ENCODE measurements at places on chromosomes 3 and 15.

GRCh38 chr15:99187936-99188335 is 61.4 kb downstream of the TTC23 start:
- DNase-seq = no peak

DNA sequence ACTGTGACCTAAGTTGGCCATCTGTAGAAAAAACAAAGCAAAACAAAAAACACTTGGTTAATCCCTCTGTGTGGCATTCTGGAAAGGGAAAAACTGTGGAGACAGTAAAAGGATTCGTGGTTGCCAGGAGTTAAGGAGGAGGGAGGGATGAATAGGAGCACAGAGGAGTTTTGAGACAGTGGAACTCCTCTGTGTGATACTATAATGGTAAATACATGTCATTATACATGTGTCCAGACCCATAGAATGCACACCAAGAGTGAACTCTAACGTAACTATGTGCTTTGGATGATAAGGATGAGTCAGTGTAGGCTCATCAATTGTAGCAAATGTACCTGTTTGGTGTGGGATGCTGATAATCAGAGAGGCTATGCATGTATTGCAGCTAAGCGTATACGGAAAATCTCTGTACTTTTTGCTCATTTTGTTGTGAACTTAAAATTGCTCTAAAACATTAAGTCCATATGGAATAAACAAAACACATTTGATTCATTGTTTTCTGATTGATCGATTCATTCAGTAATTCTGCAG is 33.4 kb downstream of the RAP2B start:
- no peak for DNase-seq

DNA sequence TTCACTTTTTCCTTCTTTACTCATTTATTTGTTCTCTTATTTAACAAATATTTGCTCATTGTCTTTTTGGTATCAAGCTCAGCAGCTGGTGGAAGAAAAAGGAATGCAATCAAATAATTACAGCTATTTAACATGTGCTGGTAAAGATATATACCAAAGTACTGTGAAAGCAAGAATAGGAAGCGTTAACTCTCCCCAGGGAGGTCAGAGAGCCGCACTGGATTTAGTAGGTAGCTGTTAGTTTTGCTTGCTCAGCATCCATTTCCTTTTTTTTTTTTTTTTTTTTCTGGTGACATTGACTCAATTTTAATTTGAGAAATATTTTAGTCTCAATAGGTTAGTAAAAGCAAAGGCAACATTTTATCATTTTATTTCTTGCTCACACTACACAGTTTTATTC is 308.5 kb upstream of the MDFIC2 start:
- no peak for DNase-seq

DNA sequence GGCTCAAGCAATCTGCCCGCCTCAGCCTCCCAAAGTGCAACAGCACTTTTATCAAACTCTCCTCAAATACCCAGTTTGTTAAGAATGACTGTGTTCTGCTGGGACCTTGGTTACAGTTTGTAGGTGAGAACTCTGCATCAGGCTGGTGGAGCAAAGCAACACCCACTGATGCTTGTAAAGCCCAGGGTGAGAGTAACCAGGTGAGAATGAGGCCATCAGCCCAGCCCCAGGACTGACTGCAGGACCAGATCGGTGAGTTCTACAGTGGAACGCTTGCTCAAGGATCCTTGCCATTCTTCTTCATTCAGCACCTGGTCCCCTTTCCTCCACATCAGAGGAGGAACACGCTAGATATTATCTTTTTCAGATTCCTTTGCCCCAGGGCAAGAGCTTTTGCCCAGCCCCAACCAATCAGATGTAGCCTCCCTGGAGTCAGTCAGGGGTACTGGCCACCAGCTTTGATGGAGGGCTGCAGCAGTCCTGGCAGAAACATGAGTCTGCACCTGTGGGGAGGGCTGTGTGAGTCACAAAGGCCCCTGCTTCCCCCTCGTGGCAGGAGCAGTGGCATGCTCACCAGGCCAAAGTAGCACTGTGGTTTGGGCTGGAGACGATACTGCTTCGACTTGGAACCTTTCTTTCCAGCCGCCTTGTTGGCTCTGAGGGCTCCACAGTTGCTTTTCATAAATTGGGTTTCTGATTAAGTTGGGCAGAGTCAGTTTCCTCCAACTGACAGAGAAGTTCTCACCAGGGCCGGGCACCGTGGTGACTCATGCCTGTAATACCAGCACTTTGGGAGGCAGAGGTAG is 3.5 kb upstream of the SHISA5 start:
- peak; percentile 46 for DNase-seq

GRCh38 chr3:143644370-143645089 is 203.7 kb downstream of the SLC9A9 start:
- no peak for DNase-seq

GRCh38 chr3:194323785-194324735 is 27.1 kb downstream of the CPN2 start:
- no peak for DNase-seq

DNA sequence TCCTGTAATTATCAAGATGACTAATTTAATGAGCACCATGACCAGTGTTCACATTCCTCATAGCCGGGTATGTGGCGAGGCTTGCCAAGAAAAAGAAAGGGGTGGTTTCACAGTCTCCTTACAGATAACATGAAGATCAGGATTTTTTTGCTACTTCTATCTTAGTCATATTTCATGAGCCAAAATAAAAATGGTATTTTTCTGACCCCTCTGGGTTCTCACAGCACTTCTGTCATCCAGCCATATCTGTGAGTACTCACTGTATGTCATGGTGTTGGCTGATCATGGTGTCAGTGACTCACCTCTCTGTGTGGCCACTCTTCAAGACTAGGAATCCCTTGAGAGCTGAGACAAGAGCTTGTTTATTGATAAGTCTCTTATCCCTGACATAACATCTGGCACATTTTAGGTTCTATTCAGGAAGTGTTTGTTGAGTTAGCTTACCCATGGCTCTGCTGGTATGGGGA is 130.5 kb upstream of the LMCD1 start:
- DNase-seq = no peak

- DNase-seq = no peak
These were observed 102.0 kb downstream of the SNRPN start for GRCh38 chr15:25056484-25057425.

DNA sequence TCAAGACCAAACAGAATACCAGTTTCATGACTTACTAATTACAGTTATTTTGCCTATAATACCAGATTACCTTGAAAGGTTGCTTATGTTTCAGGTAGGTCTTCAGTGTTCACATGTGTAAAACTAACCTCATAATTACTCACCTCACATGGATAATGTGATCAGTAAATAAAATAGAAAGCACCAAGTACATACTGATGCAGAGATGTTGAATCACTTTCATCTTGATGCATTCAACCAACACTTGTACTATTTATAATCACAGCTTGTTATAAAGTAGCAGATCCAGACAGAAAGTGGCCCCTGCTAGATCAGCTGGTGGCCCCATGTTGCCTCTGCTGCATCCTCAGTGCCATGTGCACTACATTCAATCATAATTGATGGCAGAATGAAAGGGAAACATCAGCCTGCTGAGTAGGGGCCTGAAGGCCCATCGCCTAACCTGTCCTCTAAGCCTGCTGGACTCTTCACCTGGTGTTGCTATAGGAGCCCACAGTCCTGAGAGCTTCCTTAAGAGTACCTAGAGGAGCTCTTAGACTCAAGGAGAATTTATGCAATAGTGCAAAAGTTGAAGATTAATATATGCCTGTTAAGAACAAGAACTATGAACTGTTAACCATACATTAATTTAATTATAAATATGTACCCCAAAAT is 154.3 kb downstream of the PLCL2 start:
- DNase-seq = no peak

DNA sequence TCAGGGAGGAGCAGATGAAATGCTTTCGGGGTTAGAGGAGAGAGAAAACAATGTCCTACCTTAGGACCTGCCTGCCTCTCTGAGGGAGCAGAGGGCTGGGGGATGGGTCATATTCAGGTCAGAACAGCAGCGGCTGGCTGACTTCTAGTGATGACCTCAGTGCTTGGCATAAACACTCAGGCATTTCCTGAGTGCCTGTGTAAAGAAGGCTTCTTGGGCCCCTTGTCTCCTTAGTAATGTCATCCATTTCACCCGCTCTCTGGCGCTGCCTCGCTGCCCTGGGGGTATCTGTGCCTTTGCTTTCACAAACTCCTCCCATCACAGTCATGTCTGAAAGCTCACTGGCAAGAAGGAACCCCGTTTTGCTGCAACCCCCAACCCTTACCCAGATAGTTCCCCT is 82.9 kb upstream of the GSK3B start:
- no peak for DNase-seq

GRCh38 chr3:187828579-187829452 is 83.5 kb upstream of the BCL6 start:
- DNase-seq = no peak

DNA sequence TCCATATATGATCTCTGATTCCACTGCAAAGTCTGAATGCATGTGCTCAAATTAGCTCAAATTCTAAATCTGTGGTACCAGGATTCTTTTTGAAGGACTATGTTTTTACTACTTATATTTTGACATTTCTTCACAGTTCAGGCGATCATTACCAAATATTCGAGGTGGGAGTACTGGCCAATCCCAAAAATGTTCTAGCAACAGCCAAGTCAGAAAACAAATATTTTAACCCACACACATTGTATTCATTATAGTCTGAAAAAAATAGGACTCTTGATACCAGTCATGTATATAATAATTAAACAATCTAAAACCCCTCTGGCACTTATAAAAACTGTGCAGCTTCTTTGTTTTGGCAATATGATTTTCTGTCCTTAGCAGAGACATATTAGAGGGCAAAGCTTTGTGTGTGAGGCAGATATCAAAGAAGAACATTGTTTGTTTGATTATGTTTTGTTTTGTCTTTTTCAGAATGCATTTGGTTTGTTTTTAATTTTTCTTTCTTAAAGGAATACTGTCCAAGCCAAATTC is 37.4 kb downstream of the FGF7 start:
- DNase-seq = no peak

DNA sequence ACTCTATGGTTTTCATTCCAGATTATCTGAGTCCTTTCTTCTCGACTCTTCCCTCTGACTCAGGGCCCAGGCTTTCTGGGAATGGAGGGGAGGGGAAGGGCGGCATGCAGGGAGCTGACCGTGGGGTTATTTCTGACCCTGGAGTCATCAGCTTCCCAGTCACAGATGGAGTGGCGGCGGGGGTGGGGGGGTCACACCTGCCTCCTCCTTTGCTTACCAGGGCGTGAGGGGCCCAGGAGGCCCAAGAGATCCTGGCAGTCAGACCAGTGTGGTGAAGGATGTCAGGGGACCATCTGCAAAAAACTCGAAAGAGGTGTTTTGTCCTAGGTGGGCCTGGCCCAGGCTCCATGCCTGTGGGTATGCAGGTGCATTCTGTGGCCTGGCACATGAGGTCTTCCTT is 996 bp upstream of the XIRP1 start:
- no peak for DNase-seq

DNA sequence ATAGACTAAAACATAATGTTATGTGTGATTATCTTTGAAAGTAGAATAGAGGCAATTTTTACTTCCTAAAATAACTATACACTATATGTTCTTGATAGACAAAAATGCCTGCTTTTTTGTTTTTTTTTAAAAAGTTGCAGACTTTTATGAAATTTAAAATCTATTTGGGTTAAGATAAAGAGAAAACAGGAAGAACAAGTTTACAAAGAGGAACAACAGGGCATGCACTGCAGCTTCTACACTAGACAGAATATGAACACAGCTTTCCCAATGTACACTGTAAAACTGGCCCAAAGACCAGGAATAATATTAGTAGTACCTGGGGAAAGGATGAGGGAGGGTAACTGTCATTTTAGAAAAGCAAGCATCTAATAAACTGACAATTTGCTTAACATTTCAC is 53.7 kb downstream of the NR1I2 start:
- no peak for DNase-seq

GRCh38 chr3:29143151-29143550 is 137.7 kb upstream of the RBMS3 start:
- no peak for DNase-seq

- no peak for DNase-seq
These were observed 488 bp downstream of the THSD4 start for GRCh38 chr15:71115567-71116351.

GRCh38 chr3:116877968-116878367 is 168.4 kb downstream of the TUSC7 start:
- no peak for DNase-seq

GRCh38 chr3:149395107-149396089 is 17.9 kb upstream of the TM4SF1 start:
- DNase-seq = no peak

DNA sequence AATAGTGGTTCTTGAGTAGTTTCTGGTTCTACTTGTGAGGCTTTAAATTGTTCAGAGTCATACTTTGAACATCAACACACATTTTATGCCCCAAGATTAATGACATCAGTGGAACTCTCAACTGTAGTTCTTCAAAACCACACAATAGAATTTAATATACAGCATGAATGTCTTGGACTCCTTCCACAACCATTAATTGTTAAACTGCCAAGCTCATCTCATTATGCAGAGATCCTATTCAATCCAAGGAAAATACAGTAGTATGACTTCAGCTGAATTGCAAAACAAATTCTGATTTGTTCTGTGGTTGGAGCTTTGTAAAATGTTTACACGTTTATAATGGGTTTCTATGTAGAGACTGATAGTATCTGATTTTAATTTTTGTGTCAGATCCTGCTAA is 199.2 kb upstream of the SLC2A2 start:
- no peak for DNase-seq

DNA sequence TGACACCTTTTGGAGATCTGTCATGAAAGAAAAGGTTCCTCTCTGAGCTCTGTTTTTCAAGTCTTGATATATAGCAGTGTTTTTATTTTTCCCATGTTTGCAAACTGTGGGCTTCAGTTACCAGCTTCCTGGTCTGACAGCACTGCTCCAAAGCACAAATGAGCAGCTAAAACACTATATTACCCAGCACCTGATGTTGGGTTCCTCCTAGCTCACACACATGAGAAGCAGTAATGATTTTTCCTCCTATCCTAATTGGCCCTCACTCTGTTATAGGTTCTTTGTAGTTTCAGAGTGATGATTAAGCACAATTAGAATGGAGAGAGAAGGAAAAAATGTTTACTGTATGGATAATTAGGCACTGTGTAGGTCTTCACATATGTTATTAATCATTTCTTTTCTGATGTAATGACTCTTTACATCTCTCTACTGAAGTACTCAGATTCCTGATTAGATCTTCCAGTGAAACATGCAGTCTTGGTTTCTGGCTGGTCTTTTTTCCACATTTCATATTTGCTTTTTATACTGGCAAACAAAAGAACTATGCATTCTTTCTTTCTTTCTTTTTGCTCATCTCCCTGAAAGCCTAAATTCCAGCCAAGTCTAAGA is 939.7 kb downstream of the NSUN3 start:
- no peak for DNase-seq

GRCh38 chr3:122058294-122058693 is 3.1 kb downstream of the CD86 start:
- no peak for DNase-seq

DNA sequence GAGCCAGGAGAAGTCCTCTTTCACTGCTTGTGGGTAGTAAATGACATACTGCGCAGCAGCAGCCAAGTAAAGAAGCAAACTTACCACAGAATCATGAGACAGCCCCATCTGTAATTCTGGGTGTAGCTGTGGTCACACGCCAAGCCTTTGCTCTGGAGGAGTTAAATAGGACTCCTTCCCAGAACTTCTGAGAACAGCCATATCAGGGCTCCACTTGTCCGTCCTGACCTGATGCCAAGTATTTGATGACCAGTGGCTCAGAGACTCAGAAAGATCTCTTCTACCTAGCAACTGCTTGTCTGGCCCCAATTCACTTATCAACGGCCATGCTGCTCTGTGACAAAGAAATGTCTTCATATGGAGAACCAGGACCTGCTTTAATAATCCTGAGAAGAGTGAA is 20.6 kb upstream of the GOLIM4 start:
- DNase-seq = no peak

Measured in stimulated activated CD8-positive, alpha-beta memory T cell treated with anti-CD3 and anti-CD28 coated beads, Interleukin-4, amount 100 ng/mL, for 24 hours (primary cell).